ENCODE measurements at places on chromosomes 1 and 21. TPM values are rescaled to one million over a fixed set of nuclear protein-coding genes. Genes with fewer than 3 reads are reported as not detected.

- DNase-seq = no peak
Observed at GRCh38 chr1:54403808-54404261, 2.4 kb downstream of the SSBP3 start.

DNA sequence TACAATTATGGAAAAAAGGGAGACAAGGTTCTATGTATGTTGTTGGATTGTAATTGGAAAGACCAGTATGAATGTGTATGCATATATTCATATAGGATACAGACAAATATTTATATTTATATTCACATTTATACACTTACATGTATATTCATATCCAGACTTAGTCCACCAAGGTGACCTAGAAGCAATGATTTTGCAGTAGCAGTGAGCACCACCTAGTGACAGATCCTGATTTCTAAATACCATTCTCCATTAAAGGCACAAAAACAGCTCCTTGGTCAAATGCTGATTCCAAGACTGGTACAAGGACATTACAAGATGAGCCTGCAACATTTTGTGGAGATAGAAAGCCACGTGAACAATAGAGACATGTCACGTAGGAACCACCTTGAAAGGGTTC, 153.4 kb downstream of the SDCCAG8 start:
- no peak for DNase-seq

The TTLL10 gene
- 4.2 TPM for total RNA-seq

The BMP8B gene
- 1.2 TPM for total RNA-seq

The TTLL7 gene
- total RNA-seq = 15.6 TPM

The WNT9A gene
- 8.7 TPM for total RNA-seq
